Uterus (tissue), 4 donors: ENCODE measurements at places on chromosomes 12 and 14. TPM values are rescaled to one million over a fixed set of nuclear protein-coding genes. Genes with fewer than 3 reads are reported as not detected.

Gene TPPP2
- 0.67 TPM for total RNA-seq

Gene FOXM1
- not detected for total RNA-seq

Gene KCNJ8
- total RNA-seq, result 44.9 TPM

Gene BATF
- 1.3 TPM for total RNA-seq

Gene RNASE7
- not detected for total RNA-seq

Gene RIMKLB
- total RNA-seq, result 119 TPM

Gene USP44
- total RNA-seq, result 4.4 TPM

Gene WNT5B
- not detected for total RNA-seq

Gene TGM1
- 3.2 TPM for total RNA-seq

Gene GPRC5D
- total RNA-seq, result not detected
